Dorsolateral prefrontal cortex (tissue), 122 donors: ENCODE measurements at places on chromosomes 3 and 15.

DNA sequence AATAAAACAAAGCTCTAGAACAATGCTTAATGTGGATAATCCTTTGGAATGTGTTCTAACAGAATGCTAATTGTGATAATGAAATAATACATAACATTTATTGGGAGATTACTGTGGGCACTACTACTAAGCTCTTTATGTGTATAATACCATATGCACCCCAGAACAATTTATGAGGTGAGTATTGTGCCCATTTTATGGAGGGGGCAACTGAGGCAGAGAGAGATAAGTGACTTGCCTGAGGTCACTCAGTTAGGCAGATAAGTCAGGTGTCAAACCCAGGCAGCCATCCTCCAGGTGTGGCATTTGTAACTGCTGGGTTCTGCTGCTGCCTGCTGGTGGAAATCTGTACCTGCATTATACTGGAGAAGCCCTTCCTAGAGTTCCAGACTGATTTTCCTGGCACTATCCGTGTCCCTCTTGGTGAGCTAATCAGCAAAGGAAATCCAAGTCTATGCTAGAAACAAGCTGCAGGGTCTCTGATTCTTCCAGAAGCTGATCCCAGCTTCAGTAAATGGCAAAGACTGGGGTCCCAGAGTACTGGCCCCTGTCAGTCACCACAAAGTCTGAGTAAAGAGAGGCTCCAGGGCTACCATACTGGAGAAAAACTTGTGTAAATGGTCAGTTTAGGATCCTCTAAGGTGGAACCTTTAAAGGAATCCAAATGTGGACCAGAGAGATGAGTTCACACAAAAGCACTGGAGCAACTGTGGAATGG lies 22.6 kb upstream of the RBP1 start:
- no peak for DNase-seq

DNA sequence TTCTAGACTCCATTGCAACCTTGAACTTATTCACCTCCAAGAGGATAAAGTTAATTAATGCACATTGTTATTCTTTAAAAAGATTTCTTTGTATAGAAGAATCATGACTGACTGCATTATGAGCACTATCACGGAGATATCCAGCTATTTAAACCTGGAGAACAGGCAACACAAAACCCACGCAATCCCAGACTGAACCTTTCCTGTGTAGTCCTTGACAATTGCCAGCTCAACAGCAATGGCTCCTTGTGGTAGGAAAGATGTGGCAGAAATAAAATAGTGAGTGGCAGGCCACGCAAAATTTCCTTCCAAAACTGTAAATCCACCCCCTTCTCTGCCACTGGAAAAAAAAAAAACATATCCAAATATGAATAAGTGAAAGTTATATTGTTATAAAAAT lies 573.7 kb downstream of the EPHB1 start:
- DNase-seq = no peak

GRCh38 chr15:70424937-70425411 lies 327.3 kb upstream of the TLE3 start:
- DNase-seq = no peak

GRCh38 chr15:65406424-65407000 lies 16.2 kb downstream of the IGDCC4 start:
- no peak for DNase-seq

DNA sequence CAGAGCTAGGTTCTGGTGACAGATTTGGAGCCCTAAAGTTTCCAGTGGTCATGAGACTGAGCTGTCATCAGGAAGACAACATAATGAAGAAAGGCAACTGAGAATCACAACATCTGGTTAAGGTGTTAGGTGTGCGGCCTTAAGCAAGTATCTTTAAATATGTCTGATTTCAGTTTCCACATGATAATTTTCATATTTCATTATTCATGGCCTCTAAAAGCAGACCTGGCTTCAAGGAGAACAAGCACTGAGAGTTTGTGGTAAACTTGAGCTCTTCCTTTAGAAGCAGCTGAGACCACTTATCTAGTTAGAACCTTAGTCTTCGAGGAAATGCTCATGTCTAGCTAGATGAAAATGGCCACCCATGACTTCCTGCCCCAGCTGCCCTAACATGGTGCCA lies 25.7 kb upstream of the MYLK start:
- no peak for DNase-seq

DNA sequence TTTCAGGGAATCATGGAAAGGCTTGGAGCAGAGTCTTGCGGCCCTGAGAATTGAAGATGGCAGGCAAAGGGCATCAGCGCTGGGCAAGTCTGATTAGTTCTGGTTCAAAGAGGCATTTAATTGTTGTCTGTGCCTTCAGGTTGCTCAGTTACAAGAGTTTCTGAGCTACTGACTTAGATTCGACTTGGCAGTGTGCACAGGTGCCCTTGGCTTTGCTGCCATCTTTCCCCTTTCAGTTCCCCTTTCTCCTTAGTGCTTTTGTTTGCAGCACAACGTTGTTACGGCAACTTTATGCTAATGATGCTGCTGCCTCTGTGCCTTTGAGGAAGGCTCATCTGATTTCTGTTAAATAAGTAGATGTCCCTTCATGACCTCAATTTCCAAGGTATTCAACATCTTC lies 12.5 kb downstream of the P2RY14 start:
- no peak for DNase-seq
